CD8-positive, alpha-beta memory T cell (primary cell): ENCODE measurements at places on chromosomes 5 and 9. TPM values are rescaled to one million over a fixed set of nuclear protein-coding genes. Genes with fewer than 3 reads are reported as not detected.

DNA sequence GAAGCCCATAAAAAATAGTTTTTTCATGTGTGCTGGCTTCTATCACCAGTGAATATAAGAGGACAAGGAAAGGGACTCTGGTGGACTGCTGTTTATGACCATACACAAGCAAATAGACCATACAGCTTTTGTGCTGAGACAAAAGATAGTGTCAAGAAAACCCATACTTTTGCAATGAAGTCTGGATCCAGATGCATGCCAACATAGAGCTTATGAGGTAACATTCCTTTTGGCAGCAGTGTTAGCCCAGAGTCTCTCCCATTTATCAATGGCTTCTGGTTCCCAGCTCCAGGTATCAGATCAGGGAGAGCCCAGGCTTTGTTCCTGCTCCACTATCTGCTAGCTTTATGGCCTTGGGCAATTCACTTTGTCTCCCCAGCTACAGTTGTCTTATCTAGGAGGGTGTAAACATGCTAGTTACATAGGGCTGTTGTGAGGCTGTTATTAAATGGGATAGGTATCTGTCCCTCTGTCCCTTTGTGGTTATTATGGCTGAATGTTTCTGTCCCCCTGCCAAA lies 55.6 kb downstream of the CCDC192 start:
- no peak for DNase-seq

DNA sequence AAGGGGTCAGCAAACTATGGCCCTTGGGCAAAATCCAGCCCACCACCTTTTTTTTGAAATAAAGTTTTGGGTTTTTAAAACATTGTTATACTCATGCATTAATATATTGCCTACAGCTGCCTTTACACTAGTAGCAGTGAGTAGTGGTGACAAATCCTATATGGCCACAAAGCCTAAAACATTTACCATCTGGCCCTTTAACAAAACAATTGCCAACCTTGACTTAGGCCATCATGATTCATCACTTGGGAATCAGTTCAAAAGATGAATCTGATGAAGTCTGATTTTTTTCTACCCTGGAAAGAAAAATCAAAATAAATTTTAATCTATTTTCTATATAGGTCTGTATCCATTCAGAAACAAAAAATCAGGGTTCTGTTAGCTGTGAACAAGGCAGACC lies 484.9 kb downstream of the BNC2 start:
- DNase-seq, result no peak

GRCh38 chr5:149990518-149991376 lies 9.7 kb downstream of the TIGD6 start:
- DNase-seq, result peak; percentile 47

IRX2 gene
- total RNA-seq, result not detected

LMBRD2 gene
- 11.4 TPM for total RNA-seq

- no peak for DNase-seq
Observed at GRCh38 chr5:34722183-34722582, 66.1 kb downstream of the RAI14 start.

DNA sequence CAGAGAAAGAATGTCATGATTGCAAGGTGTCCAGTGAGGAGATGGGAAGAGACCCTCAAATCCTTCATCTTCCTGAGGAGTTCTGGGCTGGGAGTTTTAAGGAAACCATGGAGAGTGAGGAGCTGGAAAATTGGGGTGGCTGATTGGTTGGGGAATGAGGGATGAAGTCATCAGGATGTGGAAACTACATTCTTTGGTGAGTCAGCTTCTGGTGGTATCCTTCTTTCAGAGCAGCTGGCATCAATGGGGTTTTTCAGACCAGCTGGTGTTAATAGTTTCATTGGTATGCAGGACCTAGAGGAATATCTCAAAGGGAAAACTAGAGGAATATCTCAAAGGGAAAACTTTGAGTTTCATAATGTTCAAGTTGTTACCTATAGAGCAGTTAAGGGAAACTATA lies 45.2 kb downstream of the RNF180 start:
- no peak for DNase-seq

GRCh38 chr9:118618084-118618483 lies 751.2 kb downstream of the BRINP1 start:
- DNase-seq, result no peak

FOXD4L5 gene
- total RNA-seq, result not detected

GMCL2 gene
- total RNA-seq, result not detected

TCF7 gene
- total RNA-seq, result 85.2 TPM

CCL27 gene
- 0.39 TPM for total RNA-seq

GRCh38 chr5:138929571-138929955 lies 54.4 kb upstream of the LRRTM2 start:
- no peak for DNase-seq

PIP5KL1 gene
- 2.5 TPM for total RNA-seq

DNA sequence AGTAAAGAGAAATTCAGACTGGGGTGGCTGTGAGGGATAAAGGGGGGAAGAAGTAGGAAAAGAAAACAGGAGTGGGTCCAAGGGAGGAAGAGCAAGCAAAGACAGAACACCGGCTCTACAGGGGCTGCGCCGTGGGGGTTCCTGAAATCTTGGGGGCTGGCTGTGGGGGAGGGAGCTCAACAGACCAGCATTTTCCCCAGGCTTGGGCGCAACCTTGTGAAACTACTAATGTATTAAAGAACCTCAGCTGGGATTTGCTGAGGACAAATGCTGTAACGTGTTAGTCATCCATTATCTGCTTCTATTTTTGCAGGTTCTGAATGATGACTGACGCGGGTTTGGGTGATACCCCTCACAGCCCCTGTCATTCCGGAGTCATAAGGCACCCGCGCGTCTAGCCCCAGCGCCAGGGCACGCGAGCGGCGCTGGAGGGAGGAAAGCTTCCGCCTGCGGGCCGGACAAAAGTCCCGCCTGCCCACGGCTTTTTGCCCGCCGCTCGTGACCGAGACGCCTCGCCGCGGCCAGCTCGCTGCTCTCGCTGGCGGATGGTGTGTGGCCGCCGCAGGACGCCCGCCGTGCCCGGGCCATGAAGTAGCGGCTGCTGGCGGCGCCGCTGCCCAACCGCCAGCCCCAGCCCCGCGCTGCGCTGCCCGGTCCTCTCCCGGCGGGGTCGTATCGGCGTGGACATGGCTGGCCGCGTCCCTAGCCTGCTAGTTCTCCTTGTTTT lies 110.6 kb downstream of the PAM start:
- DNase-seq, result peak; percentile 57

GRCh38 chr5:171654881-171655280 lies 130.7 kb upstream of the SMIM23 start:
- DNase-seq, result no peak
